ENCODE measurements at places on chromosomes 1 and 21.

DNA sequence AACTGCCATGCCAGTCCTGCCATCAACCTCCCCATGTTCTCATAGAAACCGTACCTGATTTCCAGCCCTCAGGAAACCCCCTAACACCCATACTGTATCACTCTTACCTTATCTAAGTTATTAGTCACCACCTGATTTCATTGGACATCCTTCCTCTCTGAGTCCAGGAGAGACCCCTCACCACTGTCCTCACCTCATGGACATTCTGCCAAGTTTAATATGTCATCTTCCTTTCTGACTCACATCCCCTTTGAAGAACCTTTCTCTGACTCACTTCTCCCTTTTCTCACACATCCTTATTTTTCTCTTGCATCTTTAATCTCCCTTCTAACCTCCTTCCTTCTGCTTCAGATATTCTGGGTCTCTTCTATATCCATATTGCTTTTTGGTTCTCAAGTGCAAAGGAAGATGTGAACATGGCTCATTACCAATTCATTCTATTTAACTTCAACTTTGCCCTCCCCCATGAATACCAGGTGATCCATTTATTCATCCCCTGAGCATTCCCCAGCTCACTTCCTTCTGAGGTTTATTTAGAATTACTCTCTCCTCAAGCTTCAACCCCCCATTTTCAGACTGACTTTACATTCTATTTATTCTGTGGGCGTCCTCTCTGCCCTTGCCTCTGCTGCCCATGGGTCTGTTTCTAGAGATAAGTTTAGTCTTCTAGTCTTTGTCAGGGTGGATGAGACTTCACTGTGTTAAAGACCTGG is 206.8 kb upstream of the ESRRG start:
- no peak for DNase-seq

- no peak for DNase-seq
These were observed 100.7 kb downstream of the KCTD3 start for GRCh38 chr1:215667761-215668160.

GRCh38 chr1:181482521-181483284 is 614 bp upstream of the CACNA1E start:
- peak; percentile 59 for DNase-seq

DNA sequence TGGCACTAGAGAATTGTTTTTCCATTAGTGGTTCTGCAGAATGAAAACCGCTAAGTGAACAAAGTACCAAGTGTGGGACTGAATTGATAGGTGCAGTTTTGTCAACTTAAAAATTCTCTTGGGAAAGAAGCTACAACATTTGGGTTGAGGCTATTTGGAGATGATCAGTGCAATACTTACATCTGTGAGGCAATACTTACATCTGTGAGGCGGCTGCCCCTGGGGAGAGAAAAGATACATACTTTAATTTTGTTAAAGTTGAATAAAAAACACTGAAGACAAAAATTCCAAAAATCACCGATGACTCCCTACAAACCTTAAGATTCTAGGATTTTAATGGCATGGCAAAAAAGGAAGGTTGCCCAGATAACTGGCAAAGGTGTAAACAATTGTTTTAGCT is 1.7 kb downstream of the CFAP410 start:
- DNase-seq = no peak

GRCh38 chr1:154456631-154457030 is 45.4 kb upstream of the TDRD10 start:
- DNase-seq = no peak

DNA sequence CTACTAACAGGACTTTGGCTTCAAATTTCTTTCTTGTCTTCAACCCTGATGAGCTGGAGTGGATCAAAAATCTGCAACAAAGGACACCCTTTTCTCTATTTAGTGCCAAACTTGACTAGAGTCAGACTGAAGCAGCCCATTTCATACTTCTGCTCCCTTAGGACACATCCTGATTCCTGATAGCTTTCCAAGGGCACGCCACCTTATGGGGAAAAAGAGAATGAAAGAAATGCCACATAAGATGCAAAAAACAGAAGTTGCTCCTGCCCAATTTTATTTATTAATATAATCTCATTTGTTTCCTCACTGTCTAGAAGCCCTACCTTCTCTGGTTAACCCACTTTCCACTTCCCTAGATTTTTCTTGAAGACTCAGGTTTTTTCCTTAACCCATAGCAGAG is 72.7 kb upstream of the NBPF4 start:
- DNase-seq = no peak

DNA sequence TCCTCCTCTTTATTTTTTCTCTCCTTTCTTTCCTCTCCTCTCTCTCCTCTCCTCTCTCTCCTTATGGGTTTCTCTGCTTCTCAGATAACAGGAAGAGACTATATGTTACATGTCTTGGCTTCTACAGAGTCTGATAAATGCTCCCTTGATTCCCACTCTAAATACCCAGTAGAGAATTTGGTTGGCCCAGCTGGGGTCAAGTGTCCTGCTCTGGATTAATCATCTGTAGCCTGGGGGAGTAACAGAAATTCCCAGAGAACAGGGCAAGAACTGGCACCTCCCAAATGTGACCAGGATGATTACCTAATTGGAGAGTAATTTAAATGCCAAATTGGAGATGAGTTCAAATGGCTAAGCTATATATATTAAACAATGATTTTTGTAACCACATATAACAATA is 146.1 kb upstream of the LMO4 start:
- no peak for DNase-seq

- no peak for DNase-seq
These were observed 31.4 kb downstream of the PCNT start for GRCh38 chr21:46355161-46356004.

- peak; percentile 81 for DNase-seq
These were observed 10.3 kb upstream of the CADM3 start for GRCh38 chr1:159161001-159161718.

GRCh38 chr1:218572050-218572449 is 226.9 kb downstream of the TGFB2 start:
- DNase-seq = no peak

DNA sequence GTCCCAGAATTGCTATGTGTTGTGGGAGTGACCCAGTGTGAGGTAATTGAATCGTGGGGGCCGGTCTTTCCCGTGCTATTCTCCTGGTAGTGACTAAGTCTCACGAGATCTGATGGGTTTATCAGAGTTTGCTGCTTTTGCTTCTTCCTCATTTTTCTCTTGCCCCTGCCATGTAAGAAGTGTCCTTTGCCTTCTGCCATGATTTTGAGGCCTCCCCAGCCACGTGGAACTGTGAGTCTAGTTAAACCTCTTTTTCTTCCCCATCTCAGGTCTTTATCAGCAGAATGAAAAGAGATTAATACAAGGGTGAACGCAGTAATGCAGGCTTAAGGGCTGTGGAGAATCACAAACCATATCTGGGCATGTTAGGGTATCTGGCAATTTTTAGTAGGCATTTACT is 624.0 kb downstream of the USP25 start:
- DNase-seq = no peak

- no peak for DNase-seq
These were observed 17.6 kb downstream of the FAM177B start for GRCh38 chr1:222754366-222755139.

GRCh38 chr1:207673399-207673798 is 28.5 kb downstream of the CR1L start:
- DNase-seq = no peak

DNA sequence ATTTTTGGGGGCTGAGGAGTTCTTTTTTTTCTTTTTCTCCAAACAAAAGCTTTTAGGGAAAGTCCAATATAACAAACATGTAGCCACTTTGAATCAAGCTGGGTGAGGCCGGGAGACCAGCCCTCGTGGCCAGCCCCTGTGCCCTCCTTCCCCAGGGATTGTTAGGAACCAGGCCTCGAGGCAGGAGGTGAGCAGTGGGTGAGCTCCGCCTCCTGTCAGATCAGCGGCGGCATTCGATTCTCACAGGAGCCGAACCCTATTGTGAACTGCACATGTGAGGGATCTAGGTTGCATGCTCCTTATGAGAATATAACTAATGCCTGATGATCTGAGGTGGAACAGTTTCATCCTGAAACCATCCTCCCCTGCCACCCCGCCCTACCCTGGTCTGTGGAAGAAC is 41.8 kb upstream of the TTC22 start:
- no peak for DNase-seq

GRCh38 chr1:226790545-226791181 is 51.6 kb upstream of the ITPKB start:
- no peak for DNase-seq

GRCh38 chr21:17775431-17776126 is 43.6 kb downstream of the C21orf91 start:
- DNase-seq = no peak

DNA sequence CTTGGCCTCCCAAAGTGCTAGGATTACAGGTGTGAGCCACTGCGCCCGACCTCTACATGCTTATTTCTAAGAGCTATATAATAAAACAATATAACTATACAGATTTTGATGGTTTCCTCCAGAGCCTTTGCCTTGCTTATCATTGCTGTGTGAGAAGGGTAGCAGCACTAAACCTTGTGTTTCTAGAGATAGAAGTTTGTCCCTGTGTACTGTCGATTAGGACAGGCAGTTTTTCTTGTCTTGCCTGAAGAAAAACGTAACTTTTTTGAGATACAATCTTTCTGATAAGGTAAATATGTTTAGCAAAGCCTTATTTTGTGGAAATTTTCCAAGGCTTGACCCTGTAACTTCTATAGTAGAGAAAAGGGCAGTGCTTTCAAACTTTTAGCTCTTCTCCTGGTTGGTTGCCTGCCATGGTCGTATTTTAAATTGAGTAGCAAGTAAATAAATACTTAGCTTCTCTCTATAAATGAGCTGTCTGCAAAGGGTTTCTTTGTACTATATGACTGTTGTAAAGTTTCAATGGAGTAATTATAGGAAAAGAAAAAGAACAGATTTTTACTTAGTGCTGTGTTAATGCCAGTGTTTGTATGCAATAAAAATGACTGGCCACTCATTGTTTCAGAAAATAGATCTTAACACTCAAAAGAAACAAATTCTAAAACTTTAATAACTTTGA is 86.4 kb upstream of the CACYBP start:
- no peak for DNase-seq

GRCh38 chr1:94595658-94596057 is 54.1 kb upstream of the F3 start:
- DNase-seq = no peak

- DNase-seq = no peak
These were observed 52.0 kb downstream of the TGFBR3 start for GRCh38 chr1:91833946-91834345.

- DNase-seq = no peak
These were observed 7.9 kb upstream of the NBPF11 start for GRCh38 chr1:148160048-148160342.

- peak; percentile 86 for DNase-seq
These were observed 18.0 kb downstream of the PCP4 start for GRCh38 chr21:39885119-39885848.

- no peak for DNase-seq
These were observed 588.0 kb upstream of the BEND5 start for GRCh38 chr1:49364676-49365075.

All from DMS79 treated with DMSO at 0.1 percent for 48 hours (cell line).